CD4-positive, alpha-beta T cell treated with Interferon gamma for 1 hour (primary cell): ENCODE measurements at places on chromosomes 11 and 22.

- DNase-seq = no peak
Measured at GRCh38 chr11:21464601-21465193, 728.2 kb upstream of the ANO5 start.

DNA sequence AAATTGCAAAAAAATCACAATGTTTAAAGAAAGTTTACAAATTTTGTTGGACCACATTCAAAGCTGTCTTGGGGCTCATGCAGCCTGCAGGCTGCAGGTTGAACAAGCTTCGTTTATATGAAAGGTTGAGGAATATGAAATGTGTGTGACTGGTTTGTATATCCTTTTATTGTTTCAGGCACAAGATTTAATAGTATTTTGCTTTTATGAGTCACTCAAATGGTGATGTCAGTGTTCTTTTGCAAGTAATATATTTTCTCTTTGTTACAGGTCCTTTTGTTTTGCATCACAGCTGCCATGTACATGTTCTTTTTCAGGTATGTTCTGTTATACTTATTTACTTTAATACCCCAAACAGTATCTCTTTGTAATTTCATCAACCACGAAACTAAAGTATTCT, 198.6 kb downstream of the TMEM135 start:
- no peak for DNase-seq

GRCh38 chr11:107682171-107682570, 29.7 kb downstream of the SLN start:
- no peak for DNase-seq

DNA sequence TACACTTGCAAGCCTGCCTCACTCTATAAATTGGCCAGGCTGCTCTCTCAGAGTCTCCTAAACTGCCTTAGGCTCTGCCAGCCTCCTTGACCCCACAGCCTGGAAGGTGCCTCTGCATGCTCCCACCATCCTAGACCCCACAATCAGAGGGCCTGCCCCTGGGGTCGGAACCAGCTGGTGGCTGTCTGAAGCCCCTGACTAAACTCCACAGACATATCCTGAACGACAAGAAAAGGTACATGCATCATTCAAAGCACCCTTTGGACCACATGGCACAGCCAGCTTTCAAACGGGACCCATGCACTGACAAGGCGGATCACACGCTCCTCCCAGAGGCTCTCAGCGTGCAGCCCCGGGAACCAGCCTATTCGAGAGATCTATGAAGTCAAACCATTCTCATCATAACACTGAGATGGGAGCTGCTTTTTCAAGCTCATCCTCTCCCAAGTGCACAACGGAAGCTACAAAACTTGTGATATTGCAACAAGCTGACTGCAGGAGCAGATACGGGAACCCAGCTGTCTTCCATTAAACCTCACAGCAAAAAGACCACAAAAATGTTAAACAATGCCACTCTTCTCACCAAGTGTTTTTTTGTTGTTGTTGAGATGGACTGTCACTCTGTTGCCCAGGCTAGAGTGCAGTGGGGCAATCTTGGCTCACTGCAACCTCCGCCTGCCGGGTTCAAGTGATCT, 8.1 kb downstream of the SHANK2 start:
- DNase-seq = no peak

GRCh38 chr11:116348226-116348625, 424.6 kb downstream of the BUD13 start:
- DNase-seq = peak; percentile 20
